Psoas muscle (tissue), 8 donors: ENCODE measurements at places on chromosomes 6 and 20. TPM values are rescaled to one million over a fixed set of nuclear protein-coding genes. Genes with fewer than 3 reads are reported as not detected.
A peak's percentile ranks its signal among the peaks of the same experiment; 100 is the strongest.

CLPSL1 gene
- total RNA-seq: not detected

TPX2 gene
- total RNA-seq: 2.1 TPM

NOX3 gene
- total RNA-seq: not detected

RIOK1 gene
- total RNA-seq: 18.8 TPM

BPIFB2 gene
- not detected for total RNA-seq

EPB41L1 gene
- 9.1 TPM for total RNA-seq

ZHX3 gene
- 47.2 TPM for total RNA-seq

KIF25 gene
- 0.20 TPM for total RNA-seq

RING1 gene
- total RNA-seq: 28.1 TPM

TP53TG5 gene
- total RNA-seq: not detected

SEL1L2 gene
- total RNA-seq: 1.2 TPM

CALHM4 gene
- total RNA-seq: not detected

RPS6KA2 gene
- 14.2 TPM for total RNA-seq

HLA-DQB1 gene
- total RNA-seq: 4.1 TPM

C20orf144 gene
- not detected for total RNA-seq

SLC22A7 gene
- not detected for total RNA-seq

DNA sequence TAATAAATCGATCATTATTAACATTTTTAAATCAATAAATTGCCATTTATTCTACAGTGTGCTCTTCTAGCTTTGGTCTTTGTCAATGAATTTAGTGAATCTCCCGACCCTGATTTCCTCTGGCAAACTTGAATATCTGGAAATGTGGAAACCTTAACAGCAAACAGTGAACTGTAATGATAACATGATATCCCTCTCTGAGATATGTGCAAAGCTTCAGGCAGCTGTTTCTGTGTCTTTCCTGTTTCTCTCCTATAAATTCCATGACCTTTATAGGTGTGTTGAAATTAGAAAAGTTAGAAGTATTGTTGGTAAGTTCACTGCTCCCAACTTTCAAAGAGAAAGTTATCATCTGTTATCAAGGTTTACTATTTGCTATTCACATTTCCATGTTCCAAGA is 218.8 kb upstream of the RNF217 start:
- DNase-seq: no peak

DNA sequence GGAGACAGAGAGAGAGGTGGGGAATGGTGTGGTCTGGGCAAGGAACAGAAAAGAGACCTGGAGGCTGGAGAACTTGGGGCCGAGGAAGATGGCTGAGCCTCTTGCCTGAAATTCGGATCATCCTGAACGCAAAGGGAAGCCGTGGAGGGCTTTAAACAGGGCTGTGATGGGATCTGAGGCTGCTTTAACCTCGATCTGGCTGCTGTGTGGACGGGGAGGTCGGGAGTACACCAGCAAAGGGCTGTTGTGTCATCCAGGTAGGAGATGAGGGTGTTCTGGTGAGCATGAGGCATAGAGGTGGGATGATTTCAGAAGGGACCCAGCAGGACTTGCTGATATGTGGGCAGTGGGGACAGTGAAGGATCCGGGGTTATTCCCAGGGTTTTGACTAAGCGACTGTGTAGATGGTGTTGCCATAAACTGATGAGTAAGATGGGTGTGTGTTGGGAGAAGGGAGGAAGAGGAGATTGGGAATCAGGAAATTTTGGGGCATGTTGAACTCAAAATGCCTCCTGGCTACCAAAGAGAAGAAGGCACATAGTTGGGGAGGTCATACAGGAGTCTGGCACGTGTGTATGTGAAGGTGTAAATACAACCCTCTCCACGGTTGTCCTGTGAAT is 158.5 kb downstream of the NFATC2 start:
- DNase-seq: no peak

- no peak for DNase-seq
These were observed 91.9 kb downstream of the TAF4 start for GRCh38 chr20:61973515-61974356.

GRCh38 chr6:108277831-108278230 is 17.0 kb upstream of the SNX3 start:
- DNase-seq: no peak

- no peak for DNase-seq
These were observed 14.3 kb downstream of the STX7 start for GRCh38 chr6:132498638-132499037.

DNA sequence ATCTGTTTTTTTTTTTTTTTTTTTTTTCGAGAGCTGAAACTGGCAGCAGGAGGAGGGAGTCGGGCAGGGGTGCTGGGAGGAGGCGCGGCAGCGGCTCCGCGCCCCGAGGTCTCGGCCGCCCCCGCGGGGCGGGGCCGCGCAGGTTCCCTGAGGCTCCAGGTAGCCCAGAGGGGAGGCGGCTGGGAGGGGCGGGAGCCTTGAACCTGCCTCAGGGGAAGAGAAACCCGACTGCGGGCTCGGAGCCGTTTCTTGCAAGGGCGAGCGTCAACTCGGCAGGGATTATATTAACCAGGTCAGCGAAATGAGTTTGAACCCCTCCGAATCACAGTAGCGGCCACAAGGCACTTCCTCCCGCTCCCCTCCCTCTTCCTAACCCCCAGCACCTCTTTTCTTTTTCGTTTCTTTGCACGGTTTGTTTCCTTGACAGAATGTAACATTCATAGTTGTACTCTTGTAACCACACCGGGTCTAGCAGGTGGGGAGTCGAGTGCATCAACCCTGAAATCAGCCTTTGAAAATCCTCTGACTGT is 2.0 kb downstream of the MYB start:
- DNase-seq: no peak

- no peak for DNase-seq
These were observed 11.7 kb downstream of the TSPYL1 start for GRCh38 chr6:116267836-116268588.

DNA sequence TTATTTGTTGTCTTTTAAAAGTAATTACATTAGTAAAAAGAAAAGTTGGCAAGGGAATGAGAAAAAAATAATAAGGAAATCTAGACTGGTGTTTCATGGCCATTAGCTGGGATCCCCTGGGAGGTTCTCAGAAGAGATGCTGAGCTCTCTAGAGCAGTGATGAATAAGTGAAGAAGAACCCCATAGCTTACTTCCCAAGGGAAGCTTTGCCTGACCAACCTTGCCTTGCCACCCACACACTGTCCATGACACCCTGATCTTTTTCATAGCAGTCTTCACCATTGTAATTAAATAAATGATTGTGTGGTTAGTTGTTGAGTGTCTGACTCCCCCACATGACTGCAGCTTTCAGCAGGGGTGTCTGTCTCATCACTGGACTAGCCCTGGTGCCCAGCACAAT is 5.9 kb downstream of the C6orf163 start:
- DNase-seq: no peak

GRCh38 chr6:131765804-131766135 is 42.0 kb upstream of the ENPP1 start:
- DNase-seq: no peak

GRCh38 chr6:120899932-120900331 is 434.3 kb downstream of the TBC1D32 start:
- no peak for DNase-seq

DNA sequence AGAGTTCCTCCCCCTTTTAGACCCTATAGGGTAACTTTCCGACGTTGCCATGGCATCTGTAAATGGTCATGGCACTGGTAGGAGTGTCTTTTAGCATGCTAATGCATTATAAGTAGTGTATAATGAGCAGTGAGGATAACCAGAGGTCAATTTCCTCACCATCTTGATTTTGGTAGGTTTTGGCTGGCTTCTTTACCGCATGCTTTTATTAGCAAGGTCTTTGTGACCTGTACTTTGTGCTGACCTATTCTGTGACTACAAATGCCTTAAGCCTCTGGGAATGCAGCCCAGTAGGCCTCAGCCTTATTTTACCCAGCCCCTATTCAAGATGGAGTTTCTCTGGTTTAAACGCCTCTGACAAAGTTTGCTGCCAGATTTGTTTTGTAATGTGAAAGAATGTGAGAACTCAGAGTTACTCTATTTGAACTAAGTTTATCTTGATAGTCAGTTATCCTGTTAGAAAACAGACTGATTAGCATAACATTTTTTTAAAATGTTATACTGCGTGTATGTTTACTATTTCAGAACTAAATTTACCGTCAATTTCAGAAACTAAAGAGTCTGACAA is 111.3 kb upstream of the PRSS16 start:
- no peak for DNase-seq

DNA sequence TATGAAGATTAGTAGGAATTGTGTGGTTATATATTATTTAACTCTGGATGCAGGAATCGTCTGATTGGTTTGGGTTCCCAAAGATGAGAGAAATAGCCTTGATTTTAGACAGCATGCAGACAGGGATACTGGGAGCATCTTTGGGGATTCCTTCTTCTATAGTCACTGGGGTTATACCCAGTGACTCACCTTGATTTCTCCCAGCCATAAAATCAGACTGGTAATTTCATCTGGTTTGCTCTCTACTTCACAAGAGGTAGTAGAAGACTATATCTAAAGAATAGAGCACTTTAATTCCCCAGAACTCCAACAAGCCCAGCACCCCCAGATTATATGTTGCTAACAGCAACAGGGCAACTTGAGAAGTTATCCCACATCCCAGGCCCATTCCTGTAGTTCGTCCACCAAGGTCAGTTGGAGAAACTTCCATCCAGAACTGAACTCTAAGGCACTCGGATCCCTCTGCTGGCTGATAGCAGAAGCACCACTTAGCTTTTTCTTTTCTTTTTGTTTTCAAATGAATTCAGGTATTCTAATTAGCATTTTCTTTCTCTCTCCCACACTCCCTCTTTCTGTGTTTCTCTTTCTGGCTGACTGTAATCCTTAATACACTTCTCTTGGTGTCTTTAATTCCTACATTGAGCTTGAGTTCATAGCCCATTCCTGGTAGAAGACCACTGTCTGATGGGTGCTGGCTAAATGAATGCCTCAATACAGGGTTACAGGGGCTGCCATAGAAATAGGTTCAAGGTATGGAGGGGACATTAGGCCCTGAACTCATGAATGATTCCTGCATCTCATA is 20.4 kb upstream of the EFHC1 start:
- no peak for DNase-seq

DNA sequence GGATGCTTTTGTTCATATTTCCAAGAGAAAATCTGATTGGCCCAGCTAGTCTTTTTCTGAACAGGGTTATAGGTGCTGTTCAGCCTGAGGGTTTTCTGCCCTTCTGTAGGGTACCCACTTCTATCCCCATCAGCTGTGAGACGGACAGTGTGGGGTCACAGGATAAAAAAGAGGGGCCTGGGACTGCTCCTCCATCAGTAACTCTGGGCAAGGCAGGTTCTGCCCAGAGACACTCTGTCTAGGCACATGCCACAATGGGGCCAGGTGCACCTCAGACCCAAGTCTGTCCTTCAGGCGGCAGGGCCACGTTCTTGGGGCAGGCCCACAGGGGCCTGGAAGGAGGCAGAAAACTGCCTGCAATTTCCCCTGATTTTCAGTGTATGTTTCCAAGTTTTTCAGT is 20.0 kb downstream of the ID4 start:
- DNase-seq: no peak

GRCh38 chr20:8524101-8525016 is 392.3 kb downstream of the PLCB1 start:
- no peak for DNase-seq

GRCh38 chr6:20169119-20169557 is 43.1 kb downstream of the MBOAT1 start:
- no peak for DNase-seq

- DNase-seq: no peak
These were observed 158.1 kb upstream of the GMDS start for GRCh38 chr6:2403546-2403945.

GRCh38 chr20:43584448-43585136 is 6.1 kb upstream of the IFT52 start:
- no peak for DNase-seq

GRCh38 chr6:63802606-63803206 is 167.1 kb downstream of the PHF3 start:
- DNase-seq: no peak

DNA sequence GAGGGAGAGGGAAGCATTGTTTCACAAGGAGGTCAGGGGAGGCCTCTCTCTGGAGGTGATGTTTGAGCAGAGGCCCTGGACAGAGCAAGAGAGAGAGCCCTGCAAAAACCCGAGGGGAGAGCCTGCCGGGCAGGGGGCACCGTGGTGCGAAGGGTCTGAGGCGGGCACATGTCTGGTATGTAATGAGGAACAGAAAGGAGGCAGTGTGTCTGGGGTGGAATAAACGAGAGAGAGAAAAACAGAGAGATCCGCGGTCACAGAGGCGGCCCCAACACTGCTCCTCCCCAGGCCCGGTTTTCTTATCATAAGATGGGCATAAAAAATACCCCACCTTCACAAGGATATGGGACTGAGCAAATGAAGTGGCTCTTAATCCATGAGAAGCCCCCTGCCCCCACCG is 119.2 kb downstream of the PREX1 start:
- DNase-seq: no peak

DNA sequence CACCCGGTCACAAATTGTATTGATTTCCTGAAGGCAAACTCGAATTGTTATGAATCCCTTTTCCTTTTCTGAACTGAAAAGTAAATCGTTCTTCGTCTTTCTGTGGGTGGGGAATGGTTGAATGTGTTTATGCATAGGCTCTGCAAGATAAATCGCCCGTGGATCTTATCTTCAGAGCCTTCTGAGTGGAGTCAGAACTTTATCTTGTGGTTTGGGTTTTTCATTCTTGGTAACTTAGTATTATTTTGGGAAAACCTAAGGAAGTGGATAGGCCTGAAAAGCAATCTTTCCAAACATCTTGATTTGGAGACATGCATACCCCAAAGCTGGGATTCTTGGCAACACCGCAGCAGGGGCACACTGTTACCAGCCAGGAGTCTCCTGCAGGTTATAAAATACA is 122.4 kb downstream of the MAP3K7 start:
- no peak for DNase-seq

DNA sequence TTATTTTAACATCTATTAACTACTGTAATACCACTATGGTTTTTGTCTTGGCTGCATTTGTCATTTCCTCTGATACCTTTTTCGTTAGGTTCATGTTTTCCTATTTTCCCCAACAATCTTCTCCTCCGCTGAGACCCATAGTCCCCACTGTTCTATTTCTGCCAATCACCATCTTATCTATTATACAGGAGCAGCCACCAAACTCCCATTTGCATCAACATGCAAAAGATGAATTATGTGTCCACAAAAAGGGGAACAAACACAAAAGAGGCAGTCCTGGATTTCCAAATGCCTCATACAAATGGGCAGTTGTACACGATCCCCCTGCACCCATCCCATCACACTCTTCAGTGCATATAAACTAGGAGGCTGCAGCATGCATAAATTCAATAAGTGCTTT is 121.7 kb upstream of the MYLIP start:
- no peak for DNase-seq

GRCh38 chr6:110826236-110827129 is 11.2 kb upstream of the CDK19 start:
- DNase-seq: peak; percentile 59

GRCh38 chr6:88899569-88900316 is 63.7 kb downstream of the RNGTT start:
- no peak for DNase-seq

DNA sequence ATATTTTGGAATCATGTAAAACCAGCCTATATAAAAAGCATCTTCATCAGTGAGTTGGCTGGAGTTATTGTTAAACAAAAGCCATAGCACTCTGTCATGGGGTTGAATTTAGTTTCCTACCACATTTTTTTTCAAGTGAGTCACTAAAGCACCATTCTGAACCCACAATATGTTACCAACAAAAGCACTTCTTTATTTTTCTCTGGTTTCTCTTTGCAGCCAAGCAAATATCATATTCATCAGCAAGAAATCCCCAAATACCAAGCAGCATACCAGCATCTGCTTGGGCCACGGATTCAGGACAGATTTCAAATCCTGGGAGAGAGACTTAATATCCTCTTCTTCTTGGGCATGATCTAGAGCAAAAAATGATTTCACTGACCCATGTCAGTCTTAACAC is 441.4 kb downstream of the BCKDHB start:
- DNase-seq: no peak

GRCh38 chr20:24868396-24868927 is 80.6 kb upstream of the CST7 start:
- DNase-seq: no peak

GRCh38 chr20:2458919-2459499 is 11.6 kb downstream of the SNRPB start:
- no peak for DNase-seq
